ENCODE measurements at places on chromosomes 6 and 20.

GRCh38 chr20:10390709-10391108 is 43.3 kb downstream of the MKKS start:
- no peak overlapping the region for H3K27ac ChIP-seq
- no peaks in the 10 kb centered on the region for H3K36me3 ChIP-seq
- H3K4me1 ChIP-seq: no peaks in the 10 kb centered on the region
- no peak for DNase-seq
- H3K4me3 ChIP-seq: no peak overlapping the region
- H3K27me3 ChIP-seq: no peaks in the 10 kb centered on the region

DNA sequence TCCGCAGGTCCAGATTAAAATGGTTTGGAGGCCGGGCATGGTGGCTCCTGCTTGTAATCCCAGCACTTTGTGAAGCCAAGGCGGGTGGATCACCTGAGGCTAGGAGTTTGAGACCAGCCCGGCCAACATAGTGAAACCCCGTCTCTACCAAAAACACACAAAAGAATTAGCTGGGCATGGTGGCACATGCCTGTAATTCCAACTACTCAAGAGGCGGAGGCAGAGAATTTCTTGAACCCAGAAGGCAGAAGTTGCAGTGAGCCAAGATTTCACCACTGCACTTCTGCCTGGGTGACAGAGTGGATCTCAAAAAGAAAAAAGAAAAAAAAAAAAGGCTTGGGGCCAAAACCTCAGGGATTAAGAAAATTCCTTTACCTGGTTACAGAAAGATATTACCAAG is 30.5 kb downstream of the C6orf15 start:
- DNase-seq: no peak
- H3K27me3 ChIP-seq: no peaks in the 10 kb centered on the region
- H3K4me3 ChIP-seq: no peak overlapping the region
- H3K36me3 ChIP-seq: no peaks in the 10 kb centered on the region
- no peak overlapping the region for H3K27ac ChIP-seq

GRCh38 chr6:38192011-38192410 is 372.5 kb downstream of the ZFAND3 start:
- no peak overlapping the region for H3K27ac ChIP-seq
- no peak overlapping the region for H3K4me3 ChIP-seq
- no peaks in the 10 kb centered on the region for H3K27me3 ChIP-seq

GRCh38 chr20:48128436-48128835 is 343.2 kb upstream of the SULF2 start:
- H3K4me3 ChIP-seq: no peak overlapping the region
- DNase-seq: no peak
- no peak overlapping the region for H3K27ac ChIP-seq

DNA sequence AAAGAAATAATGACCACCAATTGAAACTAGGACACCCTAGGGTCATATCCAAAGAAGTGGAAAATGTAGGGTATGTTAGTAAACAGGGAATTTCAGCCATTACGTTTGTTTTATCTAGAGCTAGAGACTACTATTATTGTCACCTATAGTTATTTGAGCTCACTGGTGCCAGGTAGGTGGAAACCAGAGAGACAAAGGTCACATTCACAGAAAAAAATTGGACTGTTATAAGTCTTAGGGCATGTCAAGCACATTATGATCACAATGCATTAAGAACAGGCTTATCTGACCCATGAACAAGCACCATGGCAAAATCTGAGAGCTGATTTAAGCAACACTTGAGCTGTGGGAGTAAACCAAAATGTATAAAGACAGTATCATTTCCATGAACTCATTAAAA is 530.1 kb upstream of the CITED2 start:
- no peak overlapping the region for H3K4me3 ChIP-seq
- H3K27me3 ChIP-seq: peaks cover 5% of the 10 kb centered on the region
- H3K36me3 ChIP-seq: no peaks in the 10 kb centered on the region
- no peak overlapping the region for H3K27ac ChIP-seq
- H3K4me1 ChIP-seq: no peaks in the 10 kb centered on the region

GRCh38 chr6:87617405-87617804 is 27.5 kb downstream of the ORC3 start:
- H3K27ac ChIP-seq: no peak overlapping the region
- no peaks in the 10 kb centered on the region for H3K4me1 ChIP-seq
- H3K4me3 ChIP-seq: no peak overlapping the region
- DNase-seq: no peak
- no peaks in the 10 kb centered on the region for H3K27me3 ChIP-seq

DNA sequence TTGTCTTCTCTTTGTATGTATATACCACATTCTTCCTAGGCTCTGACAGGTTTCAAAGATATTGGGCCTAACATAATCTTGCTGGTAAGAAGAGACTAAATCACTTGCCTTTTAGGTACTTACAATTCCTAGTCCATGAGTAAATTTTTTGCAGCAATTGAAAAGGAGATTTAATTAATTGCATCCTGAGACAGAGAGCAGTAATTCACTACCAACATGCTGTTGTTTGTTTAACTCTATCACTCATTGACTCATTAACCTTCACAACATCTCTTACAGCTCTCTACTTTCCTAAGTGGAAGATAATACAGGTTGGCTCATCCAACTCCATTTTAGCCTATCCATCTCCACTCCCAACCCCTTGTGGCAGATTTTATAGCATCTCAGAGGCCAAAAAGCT is 280.4 kb downstream of the ALDH8A1 start:
- DNase-seq: no peak
- H3K36me3 ChIP-seq: no peaks in the 10 kb centered on the region
- H3K27me3 ChIP-seq: no peaks in the 10 kb centered on the region
- no peaks in the 10 kb centered on the region for H3K4me1 ChIP-seq
- no peak overlapping the region for H3K4me3 ChIP-seq

DNA sequence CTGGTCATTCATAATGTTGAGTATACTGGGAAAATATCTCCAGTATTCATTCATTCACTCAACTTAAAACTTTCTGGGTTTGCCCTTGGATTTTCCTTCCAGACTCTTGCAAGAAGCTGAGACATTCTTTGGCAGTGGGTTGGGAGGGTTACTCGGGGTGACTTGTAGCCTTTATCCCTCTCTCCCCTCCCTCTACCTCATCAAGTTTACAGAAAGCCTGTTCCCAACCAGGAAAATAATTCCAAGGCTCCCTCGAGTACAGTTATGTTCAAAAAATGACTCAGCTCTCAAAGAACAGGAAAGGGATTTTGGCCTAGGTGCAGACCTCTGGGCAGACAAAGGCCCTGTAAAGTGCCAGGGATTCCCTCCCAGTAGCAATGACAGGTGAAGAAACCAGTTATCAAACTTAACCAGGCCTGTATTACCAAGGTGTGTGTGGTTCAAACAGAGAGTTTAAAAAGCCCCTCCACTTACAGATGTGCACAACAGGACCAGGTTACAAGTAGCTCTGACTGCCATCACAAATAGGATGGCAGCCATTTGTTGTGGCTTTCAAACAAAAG is 22.2 kb downstream of the FKBP1A start:
- no peak for DNase-seq
- no peaks in the 10 kb centered on the region for H3K27me3 ChIP-seq
- H3K4me3 ChIP-seq: no peak overlapping the region
- H3K36me3 ChIP-seq: peaks cover 72% of the 10 kb centered on the region

- H3K36me3 ChIP-seq: peaks cover 5% of the 10 kb centered on the region
- DNase-seq: no peak
- no peak overlapping the region for H3K27ac ChIP-seq
Measured at GRCh38 chr6:72798196-72798595, 176.3 kb downstream of the KCNQ5 start.

- H3K27me3 ChIP-seq: no peaks in the 10 kb centered on the region
- DNase-seq: no peak
- H3K4me1 ChIP-seq: no peaks in the 10 kb centered on the region
- H3K27ac ChIP-seq: no peak overlapping the region
Measured at GRCh38 chr6:168495636-168496035, 54.7 kb downstream of the SMOC2 start.

DNA sequence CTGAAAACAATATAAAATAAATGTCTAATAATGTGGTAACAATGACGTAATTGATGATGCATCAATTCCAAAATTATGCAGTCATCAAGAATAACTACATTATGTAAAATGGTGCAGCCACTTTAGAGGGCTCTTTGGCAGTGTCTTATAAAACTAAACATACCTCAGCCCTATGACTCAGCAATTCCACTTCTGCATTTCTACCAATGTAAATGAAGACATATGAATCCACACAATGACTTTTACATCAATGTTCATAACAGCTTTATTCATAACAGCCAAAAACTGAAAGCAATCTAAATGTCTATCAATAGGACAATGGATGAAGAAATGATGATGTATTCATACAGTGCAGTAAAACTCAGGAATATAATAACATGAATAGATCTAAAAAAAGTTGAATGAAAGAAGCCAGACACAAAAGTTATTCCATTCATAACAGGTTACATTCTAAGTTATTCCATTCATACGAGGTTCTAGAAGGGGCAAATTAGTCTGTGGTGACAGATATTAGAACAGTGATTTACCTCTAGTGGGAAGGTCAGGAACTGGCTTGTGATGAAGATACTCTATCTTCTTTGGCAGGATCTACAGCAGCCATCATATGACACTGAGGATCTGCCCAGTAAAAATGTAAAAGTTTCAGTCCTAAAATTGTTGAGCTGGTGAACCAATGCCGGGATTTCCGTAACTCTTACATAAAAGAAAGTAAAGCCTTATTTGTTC is 396.1 kb downstream of the PLCB1 start:
- no peaks in the 10 kb centered on the region for H3K36me3 ChIP-seq
- no peak for DNase-seq
- no peaks in the 10 kb centered on the region for H3K4me1 ChIP-seq
- H3K27ac ChIP-seq: no peak overlapping the region
- H3K27me3 ChIP-seq: no peaks in the 10 kb centered on the region
- H3K4me3 ChIP-seq: no peak overlapping the region
